Activated CD4-positive, alpha-beta memory T cell treated with anti-CD3 and anti-CD28 coated beads for 36 hours (primary cell): ENCODE measurements at places on chromosomes 3 and 15.
A peak's percentile ranks its signal among the peaks of the same experiment; 100 is the strongest.

- no peak for DNase-seq
Observed at GRCh38 chr3:194561306-194561974, 71.8 kb downstream of the TMEM44 start.

- no peak for DNase-seq
Observed at GRCh38 chr3:107285197-107285596, 92.0 kb upstream of the CCDC54 start.

- DNase-seq: no peak
Observed at GRCh38 chr15:32852771-32853170, 135.0 kb downstream of the GREM1 start.

DNA sequence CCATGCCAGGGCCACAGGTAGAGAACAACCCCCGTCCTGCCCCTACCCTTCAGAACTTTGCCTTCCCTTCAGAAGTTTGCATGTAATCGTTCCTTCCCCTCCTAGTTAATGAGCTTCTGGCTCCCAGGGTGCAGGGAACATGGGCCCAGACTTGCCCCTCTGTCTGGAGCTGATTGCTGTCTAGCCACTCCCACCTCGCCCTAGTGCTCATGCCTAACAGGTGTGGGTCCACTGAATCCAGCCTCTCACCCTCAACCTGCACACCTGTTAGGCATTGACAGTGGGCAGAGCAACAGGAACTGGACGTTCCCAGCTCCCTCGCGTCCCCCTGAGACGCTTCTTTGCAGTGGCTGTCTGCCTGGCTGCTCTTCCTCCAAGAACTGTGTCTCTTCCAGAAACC is 40.3 kb downstream of the WNT5A start:
- DNase-seq: no peak

GRCh38 chr15:40150163-40150925 is 10.5 kb upstream of the BUB1B start:
- no peak for DNase-seq

- no peak for DNase-seq
Observed at GRCh38 chr15:42582569-42583375, 7.4 kb downstream of the STARD9 start.

GRCh38 chr3:195708626-195709481 is 11.9 kb upstream of the MUC20 start:
- DNase-seq: no peak

GRCh38 chr15:68303560-68304436 is 26.3 kb downstream of the FEM1B start:
- no peak for DNase-seq

DNA sequence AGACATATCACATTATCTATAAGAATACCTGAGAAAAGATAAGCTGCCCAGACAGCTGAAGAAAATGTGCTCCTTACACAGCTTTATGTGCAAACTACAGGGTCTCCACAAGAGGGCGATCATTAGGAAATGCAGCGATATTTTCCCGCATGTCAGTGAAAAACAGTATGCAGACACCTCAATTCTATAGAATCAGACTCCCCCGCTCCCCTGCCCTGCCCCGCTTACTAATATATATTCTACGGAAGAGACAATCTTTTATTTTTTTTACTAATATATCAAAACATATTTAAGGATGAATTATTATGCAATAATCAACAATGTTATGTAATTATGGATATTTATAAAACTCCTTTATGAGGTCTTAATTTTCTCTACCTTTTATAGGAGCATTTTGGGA is 681.3 kb downstream of the ROBO1 start:
- DNase-seq: peak; percentile 8

- no peak for DNase-seq
Observed at GRCh38 chr3:185631108-185631507, 45.0 kb downstream of the SENP2 start.

GRCh38 chr15:69623392-69624154 is 171.0 kb downstream of the RPLP1 start:
- peak; percentile 15 for DNase-seq

DNA sequence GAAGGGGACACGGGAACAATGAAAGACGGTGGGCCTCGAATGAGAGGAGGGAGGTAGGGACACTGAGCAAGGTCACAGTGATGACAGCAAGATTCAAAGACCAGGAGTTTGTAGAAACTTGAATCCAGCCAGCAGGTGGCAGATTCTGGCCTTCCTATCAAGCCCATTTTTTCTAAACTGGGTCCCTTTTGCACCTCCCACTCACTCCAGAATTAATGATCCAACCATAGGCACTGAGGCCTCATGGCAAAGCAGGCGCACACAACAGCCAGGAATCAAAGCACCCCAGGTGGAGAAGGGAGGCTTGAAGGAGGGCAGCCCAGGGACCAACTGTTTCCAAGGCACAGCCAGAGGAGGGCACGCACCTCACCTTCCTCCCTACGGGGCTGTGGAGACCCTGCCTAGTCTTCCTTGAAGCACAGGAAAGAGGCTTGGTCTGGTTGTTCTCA is 90.2 kb downstream of the ANP32A start:
- peak; percentile 32 for DNase-seq

DNA sequence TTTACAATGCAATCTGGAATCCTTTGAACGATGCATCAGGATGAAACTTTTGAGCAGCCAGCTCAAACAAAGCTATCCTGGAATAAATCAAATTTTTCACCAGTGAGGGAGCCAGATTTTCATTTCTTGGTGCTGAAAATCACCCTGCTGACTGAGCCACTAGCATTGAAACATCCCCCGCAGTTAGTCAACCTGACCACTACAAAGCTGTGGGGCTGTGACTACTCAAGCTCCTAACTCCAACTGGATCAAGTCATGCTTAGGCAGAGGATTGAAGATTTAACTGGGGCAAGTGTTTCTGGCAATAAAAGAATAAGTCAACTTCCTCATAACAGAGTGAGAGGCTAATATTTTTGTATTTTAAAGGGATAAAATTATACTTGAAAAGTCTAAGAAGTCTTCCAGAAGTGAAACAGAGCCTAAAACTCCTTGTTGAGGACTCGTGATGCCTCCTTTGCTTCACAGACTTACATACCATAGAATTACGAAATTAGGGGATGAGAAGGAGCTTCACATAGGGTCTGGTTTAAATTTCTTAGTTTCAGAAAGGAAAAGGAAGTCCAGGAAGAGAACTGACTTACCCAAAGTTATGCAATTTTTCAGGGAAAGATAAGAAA is 177.8 kb downstream of the SERPINI1 start:
- no peak for DNase-seq

DNA sequence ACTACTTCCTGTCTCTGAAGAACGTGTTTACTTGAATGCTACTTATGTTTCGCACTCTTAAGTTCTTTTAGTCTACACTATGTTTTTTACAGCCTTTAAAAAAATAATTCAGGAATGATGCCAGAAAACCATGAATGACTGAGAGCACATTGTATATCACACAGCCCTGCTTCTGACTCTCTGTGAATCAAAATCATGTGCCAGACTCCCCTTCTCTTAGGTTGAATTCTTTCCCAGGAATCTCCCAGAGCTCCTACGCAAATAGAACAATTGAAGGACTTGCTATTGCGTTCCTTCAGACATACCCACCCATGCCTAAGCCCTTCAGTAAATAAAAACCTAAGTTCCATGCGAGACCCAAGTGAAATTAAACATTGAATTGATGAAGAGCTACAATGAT is 782.0 kb upstream of the ALCAM start:
- DNase-seq: no peak

- DNase-seq: no peak
Observed at GRCh38 chr3:175695251-175695650, 836.1 kb downstream of the NAALADL2 start.

DNA sequence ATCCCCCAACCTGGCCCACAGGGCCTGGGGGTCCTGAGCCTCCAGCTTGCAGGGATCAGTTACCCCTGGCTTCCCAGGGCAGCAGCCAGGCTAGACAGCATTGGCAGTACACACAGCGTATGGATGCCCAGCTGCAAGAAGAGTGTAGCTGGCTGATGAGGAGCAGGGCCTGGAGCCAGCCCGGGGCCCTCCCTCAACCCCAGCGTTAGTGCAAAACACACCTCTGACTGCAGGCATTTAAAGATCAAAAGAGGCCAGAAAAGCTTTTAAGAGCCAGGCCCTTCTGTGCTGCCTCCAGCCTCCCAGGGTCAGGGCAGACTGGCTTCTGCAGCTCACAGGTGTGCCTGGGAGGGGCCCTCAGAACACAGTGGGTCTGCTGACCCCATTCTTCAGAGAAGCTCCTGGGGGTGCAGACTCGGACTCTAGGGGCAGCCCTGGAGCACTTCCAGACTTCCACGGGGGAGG is 110.6 kb downstream of the ETFA start:
- no peak for DNase-seq

DNA sequence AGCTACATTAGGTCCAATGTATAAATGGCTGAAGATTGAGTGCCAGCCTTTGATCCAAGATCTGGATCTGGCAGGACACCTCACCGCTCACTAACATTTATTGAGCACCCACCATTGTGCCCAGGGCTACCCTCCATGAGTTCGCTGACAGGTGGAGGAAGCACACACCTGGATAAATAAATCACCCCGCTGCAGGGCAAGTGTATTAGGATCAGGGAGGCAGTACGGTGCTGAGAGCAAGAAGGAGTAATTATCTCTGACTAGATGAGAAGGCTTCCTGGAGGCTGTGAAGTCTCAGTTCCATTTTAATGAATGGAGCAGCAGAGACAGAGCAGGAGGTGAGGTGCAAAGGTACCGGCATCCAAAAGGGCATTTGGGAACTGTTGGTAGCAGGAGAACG is 104.1 kb downstream of the LIPC start:
- no peak for DNase-seq

DNA sequence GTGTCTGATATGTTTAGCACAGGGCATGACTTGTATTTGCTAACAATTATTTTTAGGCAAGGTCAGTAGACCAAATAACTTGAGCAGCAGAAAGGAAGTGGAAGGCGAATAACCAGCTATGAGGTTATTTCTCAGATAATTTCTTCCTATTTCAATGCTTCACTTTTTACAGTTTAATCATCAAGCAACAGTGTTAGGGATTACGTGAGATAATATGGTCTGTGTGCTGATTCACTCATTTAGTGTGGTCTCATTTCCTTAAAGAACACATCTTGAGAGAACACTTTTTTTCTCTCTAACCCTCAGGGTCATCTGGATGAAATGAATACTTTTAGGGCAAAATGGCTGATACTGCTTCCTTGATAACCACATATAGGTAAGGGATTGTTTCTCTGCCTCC is 126.0 kb upstream of the CCNL1 start:
- DNase-seq: no peak

GRCh38 chr15:51223771-51224229 is 114.6 kb downstream of the CYP19A1 start:
- DNase-seq: no peak

DNA sequence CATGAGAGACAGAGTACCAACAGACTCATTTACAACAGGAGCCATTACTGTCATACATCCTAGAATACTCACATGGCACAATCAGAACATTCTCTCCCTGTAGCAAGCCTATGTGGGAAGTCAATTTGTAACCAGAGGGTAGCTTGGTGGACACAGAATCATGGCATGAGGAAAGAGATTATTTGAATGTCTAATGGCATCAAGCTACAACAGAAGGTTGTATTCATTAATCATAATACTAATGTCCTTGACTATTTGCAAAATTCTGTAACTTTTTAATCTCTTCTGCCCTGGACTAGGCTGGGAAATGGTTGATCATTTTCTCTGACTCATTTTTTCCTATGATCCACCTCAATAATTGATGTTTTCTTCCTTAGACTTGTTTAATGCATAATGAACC is 345.2 kb upstream of the IL12A start:
- DNase-seq: no peak

DNA sequence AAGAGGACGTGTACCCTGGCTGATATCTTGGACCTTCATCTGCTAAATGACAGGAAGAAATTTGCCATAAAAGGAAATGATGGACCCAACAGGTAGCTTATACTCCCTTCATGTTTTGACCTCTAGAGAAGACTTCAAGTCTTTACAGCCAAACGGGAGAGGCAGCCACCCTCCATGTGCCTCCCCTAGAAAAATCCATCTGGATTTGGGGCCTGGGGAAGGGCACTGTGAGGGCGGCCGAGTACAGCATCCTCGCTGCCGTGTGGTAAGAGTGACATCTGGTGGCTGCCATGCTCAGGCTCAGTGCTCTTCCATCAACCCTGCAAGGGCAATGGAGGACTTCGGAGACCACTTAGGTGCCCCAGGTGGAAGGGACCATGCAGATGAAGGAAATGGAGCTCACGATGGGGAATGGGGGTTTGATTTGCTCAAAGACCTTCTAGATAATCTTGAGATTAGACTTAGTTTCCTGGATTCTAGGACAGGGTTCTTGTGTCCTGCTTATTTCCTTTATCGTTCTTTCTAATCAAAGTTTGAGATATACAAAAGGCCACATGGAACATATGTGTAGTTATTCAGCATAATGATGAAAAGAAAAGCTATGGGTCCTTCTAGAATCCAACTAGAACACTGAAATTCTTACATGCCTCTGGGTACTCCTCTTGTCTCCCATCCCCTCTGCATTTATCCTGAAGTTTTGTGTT is 44.4 kb downstream of the AQP9 start:
- DNase-seq: peak; percentile 39

- no peak for DNase-seq
Observed at GRCh38 chr3:136377508-136377907, 127.4 kb downstream of the PCCB start.

GRCh38 chr15:77589839-77590238 is 42.9 kb downstream of the LINGO1 start:
- no peak for DNase-seq

GRCh38 chr15:80780416-80781221 is 1.4 kb downstream of the CEMIP start:
- DNase-seq: peak; percentile 53

- no peak for DNase-seq
Observed at GRCh38 chr3:13623101-13623654, 74.3 kb downstream of the FBLN2 start.

DNA sequence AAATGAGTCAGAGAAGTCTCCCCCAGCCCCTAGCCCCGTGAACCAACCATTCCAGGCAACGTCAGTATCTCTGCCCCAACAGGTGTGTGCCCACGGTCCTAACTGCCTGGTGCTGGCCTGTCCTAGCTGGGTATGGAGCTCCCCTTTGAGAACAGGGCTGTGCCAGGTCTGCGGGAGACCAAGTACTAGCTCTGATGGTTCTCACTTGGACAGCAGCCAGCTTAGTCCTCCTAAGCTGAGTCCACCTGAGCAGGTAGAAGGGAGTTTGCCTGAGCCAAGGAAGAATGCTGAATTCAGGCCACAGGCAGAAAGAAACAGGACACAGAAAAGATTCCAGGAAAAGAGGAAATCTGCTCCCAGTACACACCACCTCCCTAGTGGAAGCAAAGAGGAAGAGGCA is 33.1 kb upstream of the PARL start:
- no peak for DNase-seq

DNA sequence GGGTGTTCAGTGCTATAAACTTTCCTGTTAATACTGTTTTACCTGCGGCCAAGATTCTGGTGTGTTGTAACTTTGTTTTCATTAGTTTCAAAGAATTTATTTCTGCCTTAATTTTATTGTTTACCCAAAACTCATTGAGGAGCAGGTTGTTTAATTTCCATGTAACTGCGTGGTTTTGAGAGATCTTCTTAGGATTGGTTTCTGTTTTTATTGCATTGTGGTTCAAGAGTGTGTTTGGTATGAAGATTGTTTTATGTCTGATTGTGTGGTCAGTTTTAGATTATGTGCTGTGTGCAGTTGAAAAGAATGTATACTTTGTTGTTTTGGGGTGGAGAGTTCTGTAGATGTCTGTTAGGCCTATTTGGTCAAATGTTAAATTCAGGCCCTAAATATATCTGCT is 133.5 kb upstream of the GALNT15 start:
- DNase-seq: no peak

- DNase-seq: no peak
Observed at GRCh38 chr15:98955961-98956723, 51.5 kb downstream of the PGPEP1L start.
